GM06990 (cell line): ENCODE measurements at places on chromosomes 6 and 20.

DNA sequence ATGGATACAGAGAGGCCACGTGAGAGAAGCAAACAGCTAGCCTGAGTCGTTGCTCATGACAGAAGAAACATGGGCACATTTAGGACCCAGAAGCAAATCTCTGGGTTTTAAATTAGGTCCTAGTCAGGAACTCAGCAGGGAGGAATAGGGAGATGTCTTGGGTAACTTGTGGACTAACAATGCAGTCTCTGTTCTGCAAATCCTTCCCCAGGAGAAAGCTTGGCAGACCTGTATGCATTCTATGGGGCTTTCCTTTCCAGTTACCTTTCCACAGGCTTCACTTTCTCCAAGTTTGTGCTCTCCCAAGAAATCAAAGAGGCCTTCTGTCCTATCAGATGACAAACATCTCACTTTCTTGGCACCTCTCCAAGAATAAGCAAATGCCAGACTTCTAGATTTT, 47.2 kb upstream of the PLCB4 start:
- DNase-seq = no peak

- no peak for DNase-seq
Measured at GRCh38 chr20:45948742-45949541, 14.5 kb downstream of the PCIF1 start.

DNA sequence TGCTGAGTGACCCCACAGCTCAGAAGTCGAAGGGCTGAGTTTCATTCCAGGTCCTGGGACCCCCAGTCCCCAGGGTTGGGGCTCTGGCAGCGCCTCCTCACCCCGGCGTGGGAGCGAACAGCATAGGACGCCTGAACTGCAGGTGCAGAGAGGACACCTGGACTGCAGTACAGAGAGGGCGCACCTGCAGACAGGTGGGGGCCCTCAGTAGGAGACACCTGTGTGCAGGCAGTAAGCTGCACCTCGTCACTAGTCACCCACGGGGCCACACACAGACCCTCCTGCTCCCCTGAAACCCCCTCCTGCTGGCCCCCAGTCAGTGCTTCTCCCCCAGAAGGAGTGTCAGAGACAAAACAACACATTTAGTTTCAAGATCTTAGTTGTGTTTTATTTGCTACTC, 8.6 kb upstream of the NKAIN4 start:
- DNase-seq = no peak

DNA sequence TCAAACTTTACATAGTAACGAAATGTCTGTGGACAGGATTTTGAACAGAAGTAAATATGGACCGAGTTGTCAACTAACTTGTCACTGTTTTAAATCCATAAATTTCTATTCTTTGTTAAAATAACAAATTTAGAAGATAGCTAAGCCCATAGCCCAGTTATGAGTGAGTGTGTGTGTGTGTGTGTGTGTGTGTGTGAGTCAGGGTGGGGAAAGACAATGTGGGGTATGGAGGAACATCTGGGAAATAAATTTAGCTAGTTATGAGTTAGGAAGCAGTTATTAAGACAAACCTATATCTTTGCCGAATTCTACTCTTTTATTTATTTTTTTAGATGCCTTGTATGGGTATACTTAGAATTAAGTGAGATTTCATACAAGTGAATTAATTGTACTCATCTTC, 9.0 kb downstream of the TPBG start:
- no peak for DNase-seq

DNA sequence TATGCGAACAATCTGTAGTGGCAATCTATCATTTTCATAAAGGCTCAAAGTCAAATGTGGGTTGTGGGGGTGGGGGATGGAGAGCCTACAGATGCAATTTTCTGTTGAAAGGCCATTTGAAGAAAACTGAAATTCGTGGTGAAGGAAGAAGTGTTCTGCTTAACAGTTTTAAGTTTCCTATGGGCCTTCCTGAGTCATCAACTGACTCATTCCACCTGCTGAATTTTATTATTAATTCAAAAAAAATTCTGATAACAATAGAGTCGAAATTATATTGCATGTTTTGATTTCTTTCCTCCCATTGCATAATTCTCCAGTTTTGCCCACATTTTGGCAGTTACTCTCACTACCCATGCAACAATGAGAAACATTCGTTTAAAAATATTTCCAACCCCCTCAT, 622.3 kb upstream of the ARID1B start:
- no peak for DNase-seq

DNA sequence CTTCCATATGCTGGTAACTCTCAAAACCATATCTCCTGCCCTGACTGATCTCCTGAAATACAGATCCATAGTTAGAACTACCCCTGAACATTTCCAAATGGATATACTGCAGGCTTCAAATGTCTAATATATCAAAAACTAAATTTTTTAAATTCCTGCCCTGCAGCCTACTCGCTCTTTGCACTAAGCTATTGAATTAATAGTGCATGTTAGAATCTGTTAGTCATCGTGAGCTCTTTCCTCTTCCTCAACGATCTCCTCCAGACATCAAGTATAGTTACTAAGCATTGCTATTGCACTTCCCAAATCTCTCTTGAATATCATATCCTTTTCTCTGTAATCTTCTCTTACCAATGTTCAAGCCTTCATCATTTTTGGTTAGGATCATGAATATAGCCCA, 26.0 kb upstream of the RSPO3 start:
- DNase-seq = no peak

DNA sequence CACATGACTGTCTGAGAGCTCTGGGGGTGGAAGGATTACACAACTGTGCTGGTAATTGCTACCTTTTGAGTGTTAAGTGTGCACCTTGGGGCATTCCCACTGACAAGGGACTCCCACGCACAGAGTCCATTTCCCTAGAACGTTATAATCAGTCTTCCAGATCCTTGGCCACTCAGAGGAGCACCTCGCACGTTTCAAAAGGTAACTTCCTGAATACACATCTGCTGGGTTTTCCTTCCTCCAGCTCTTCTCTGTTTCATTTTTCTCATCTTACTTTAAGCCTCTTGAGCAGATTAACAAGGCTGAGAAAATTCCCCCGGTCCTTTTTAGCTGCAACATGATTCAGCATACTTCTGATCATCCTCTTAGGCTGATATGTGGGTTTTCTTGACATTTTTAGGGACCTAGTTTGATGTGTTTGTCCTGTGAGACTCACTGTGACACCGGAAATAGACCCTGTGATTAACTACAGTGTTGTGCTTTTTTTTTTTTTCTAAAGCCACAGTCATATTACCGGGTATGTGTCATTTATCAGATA, 98.4 kb upstream of the DUSP22 start:
- peak; percentile 82 for DNase-seq

DNA sequence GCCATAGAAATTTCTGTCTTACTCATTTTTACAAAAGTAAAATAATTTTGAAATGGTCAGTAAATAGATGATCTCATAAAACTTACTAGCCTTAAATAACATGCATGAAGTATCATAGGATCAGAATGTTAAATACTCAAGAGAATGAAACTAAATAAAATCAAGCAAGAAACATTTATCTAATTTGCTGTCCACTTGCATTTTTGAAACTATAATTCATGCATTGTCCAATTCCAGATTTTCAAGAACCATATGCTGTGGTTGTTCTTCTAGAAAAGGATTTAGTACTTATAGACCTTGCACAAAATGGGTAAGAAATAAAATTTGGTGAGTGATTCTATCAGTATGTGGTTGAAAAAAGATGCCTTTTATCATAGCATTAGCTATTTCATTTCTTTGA, 107.0 kb downstream of the STXBP5 start:
- no peak for DNase-seq

GRCh38 chr6:165308926-165309731, at the start of gene C6orf118:
Gene C6orf118 (minus strand): TSS chr6:165309605. CDS start chr6:165309586, 19 bp downstream.
- DNase-seq = no peak

DNA sequence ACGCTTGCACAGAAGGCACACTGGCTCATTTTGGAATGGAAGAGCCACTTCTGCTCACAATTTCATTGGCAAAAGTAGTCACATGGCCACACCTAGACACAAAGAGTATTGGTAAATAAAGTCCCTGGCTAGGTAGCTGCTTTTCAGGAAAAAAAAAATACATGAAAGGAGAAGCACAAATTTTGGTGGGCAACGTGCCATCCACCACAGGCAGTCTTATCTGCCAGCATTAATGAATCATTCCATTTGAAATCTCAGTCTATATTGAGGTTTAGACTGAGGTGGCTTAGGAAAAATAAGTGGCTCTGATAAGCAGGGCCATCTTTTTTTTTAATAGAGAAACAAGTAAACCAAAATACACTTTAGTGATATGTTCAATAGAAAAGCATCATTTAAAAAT, 44.3 kb downstream of the ADGRB3 start:
- no peak for DNase-seq

DNA sequence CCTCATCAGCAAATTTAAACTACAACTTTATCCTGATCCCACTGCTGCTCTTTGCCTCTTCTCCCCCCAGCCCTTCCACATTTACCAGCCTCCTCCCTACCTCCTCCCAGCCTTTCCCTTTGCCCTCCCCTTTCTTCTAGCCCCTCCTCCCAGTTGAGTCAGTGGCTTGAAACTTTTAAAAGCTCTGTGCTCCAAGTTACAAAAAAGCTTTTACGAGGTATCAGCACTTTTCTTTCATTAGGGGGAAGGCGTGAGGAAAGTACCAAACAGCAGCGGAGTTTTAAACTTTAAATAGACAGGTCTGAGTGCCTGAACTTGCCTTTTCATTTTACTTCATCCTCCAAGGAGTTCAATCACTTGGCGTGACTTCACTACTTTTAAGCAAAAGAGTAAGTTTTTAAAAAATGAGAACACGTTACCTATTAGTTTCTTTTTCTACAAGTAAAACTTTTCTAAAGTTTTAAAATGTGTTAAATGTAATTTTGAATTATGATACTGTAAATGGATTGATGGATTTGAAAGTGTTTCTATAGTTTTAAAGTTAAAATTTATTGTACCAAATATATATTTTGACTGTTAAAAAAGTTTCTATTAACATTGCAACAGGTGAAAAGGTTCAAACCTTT, at the start of gene GJA1:
Gene GJA1, plus strand, starts transcription at position 203 of the 626 bp plus-strand sequence. CDS start 11,202 bp downstream, outside the sequence.
- DNase-seq = no peak

- no peak for DNase-seq
Measured at GRCh38 chr6:43294536-43294935, 3.5 kb upstream of the SLC22A7 start.

DNA sequence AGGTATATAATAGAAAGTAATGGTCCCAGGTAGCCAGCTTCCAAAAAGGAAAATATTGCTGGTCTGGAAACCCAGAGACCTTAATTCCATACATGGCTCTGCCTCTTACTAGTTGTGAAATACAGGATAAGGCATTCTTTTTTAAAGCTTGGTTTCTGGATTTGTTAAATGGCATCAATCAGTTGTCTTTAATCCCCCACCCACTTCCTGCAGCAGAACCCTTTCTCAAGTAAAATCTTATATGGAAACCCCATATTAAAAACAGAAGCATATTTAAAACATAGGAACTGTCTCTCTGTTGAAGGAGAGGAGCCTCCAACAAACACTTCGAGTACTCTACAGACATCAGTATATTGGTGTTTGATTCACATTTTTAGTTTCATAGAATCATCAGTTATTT, 6.2 kb upstream of the LCA5 start:
- DNase-seq = no peak

DNA sequence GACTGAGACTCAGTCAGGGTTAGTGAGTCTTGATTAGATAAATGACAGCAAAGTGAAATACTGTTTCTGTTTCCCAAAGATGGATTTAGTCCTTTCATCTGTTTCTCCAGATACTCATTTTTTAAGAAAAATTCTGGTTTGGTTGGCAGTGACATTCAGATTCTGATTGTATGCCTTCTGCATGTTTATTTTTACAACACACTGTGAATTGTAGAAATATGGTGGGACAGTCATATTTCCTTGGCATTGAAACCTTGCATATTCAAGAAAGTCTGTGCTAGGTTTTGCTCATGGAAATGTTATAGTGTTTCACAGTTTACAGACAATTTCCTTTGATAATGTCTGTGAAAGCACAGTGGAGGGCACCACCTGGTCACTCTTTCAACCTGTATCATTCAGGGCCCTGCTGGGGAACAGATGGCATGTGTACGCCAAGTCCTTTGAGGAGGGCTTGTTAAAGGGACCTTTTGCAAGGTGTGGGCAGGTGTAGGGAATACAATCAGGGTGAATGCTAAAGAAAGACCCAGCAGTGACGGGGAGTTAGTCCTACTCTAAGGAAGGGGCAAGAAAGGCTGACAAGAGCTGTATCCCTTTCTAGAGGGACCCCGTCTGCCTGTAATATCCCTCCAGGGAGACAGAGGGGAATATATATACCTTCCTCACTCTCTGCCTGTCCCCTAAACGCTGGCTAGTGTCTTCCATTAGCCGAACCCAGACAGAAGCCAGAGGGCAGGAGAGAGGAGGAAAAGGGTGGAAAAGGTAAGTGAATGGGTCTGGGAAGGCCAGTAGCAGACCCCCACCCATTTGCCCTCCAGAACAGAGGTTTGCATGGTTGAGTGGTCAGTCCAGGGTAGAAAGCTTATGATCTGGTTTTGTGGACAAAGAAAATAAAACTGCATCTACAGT, 10.2 kb downstream of the PLCB4 start:
- DNase-seq = no peak

GRCh38 chr6:122347280-122347679, 52.2 kb upstream of the HSF2 start:
- no peak for DNase-seq

GRCh38 chr20:36775826-36776225, 2.3 kb upstream of the DSN1 start:
- DNase-seq = no peak

DNA sequence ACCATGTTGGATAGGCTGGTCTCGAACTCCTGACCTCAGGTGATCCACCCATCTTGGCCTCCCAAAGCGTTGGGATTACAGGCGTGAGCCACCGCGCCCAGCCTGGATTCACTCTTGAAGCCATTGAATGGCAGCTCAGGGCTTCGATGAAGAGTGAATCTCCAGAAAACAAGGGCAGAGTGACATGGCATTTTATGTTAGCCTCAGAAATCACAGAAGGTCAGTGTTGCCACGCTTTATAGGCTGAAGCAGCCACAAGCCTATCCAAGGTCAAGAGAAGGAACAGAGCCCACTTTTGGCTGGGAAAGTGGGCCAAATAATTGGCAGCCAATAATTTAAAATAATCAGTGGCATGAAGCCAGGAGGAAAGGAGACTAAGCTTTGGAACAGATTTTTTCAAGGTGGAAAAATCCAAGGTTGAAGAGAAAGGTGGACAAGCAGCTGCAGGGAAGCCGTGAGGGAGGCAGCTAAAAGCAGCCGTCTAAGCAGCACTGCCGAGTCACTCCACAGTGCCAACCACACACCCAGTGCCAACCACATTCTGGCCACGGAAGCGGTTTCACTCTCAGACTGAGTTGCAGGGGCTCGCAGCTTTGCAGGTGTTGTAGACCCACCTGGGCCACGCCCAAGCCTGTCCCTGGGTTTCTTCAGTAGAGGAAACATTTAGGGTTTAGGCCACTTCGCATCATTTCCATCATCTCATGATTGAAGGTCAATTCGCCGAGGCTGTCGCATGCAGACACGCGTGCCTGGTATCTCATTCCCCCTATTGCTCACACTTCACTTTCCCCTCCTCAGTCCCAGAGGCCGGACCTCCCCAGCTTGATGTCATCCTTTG, 17.4 kb upstream of the AVP start:
- DNase-seq = peak; percentile 44

- DNase-seq = no peak
Measured at GRCh38 chr20:14553774-14554534, 216.5 kb upstream of the FLRT3 start.
